ENCODE measurements at places on chromosomes 5 and 9.

DNA sequence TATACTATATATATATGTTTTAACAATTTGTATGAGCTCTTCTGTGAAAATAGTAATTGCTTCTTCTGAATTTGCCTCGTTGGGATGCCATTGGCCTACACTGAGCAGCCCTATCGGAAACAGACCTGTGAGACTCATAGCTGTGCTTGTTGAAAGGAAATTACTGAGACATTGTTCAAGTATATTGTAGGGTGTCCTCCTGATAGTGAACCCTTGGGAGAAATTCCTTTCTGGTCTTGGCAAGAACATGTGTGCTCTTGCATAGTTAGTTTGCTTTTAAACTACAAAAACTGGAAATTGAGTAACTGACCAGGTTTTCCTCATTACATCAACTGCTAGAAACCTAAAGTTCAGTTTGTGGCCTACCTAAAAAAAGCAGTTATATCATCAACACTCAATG is 160.9 kb downstream of the LURAP1L start:
- no peaks in the 10 kb centered on the region for H3K4me1 ChIP-seq
- no peak for DNase-seq
- H3K36me3 ChIP-seq, result no peaks in the 10 kb centered on the region
- H3K4me3 ChIP-seq, result no peak overlapping the region
- H3K27me3 ChIP-seq, result no peaks in the 10 kb centered on the region

DNA sequence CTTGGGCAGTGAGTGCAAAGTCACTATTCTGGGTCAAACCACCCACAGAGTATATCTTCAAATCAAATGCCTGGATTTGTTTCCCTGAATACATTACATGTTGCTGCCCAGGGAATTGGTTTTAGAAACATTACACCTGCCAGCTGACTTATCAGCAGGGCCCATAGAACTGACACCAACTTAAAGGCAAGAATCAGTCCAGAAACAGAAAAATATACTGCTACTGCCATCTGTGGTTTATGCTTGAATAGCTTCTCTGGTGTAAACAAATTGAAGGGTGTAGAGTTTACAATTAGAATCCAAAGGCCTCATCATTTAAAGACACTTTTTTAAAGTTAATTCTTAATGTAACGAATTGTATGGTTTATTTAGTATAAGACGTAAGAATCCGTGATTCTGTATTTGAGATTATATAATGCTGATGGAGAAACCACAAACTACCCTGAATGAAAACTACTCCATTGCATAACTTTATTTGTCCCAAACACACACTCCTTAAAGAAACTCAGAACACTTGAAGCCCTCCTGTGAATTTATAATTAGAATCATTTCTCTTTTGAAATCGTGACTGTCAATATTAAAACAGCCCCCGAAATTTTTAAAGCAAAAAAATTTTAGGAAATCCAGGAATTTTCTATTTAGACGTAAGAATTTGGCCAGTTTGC is 6.2 kb downstream of the NR6A1 start:
- no peaks in the 10 kb centered on the region for H3K4me1 ChIP-seq
- H3K36me3 ChIP-seq, result no peaks in the 10 kb centered on the region
- H3K4me3 ChIP-seq, result no peak overlapping the region

DNA sequence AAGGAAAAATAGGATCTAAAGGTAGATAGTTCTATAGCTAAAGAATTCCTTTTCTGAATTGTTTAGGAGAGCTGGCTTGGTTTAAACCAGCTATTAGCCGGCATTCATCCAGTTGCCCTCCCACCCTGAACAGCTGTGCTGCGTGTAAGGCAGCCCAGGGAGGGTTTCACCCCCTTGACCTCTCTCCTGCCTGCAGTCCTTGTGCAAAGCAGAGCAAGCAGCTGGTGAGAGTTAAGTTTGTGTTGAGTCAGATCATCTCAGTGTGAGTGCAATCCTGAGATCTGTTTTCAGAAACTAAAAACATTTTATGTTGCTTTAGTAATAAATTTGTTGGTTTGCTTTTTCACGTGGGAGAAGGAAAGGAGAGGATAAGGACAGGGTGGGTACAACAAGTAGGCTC is 13.0 kb downstream of the SLC25A25 start:
- H3K36me3 ChIP-seq, result no peaks in the 10 kb centered on the region
- H3K4me3 ChIP-seq, result no peak overlapping the region
- peaks cover 4% of the 10 kb centered on the region for H3K4me1 ChIP-seq
- DNase-seq, result no peak
- no peaks in the 10 kb centered on the region for H3K27me3 ChIP-seq

DNA sequence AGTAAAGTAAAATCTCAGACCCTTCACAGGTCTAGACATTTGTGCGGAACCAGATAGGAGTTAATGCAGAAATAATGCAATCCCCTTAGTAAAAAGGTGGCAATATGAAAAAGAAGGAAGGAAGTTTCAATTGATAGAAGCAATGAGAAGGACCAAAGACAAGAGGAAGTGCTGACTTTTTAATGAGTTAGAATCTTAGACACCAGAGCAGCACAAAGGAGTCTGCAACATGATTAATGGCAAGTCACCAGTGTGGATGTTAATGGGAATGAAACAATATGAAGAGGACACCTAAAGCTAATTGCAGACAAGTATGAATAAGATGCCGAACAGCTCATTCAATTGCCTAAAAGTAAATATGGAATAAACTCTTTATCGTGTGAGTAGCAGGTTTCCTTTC is 50.9 kb downstream of the MEGF9 start:
- no peaks in the 10 kb centered on the region for H3K36me3 ChIP-seq
- no peak for DNase-seq
- no peak overlapping the region for H3K4me3 ChIP-seq
- no peaks in the 10 kb centered on the region for H3K4me1 ChIP-seq
- H3K27ac ChIP-seq, result no peak overlapping the region
- H3K27me3 ChIP-seq, result no peaks in the 10 kb centered on the region

DNA sequence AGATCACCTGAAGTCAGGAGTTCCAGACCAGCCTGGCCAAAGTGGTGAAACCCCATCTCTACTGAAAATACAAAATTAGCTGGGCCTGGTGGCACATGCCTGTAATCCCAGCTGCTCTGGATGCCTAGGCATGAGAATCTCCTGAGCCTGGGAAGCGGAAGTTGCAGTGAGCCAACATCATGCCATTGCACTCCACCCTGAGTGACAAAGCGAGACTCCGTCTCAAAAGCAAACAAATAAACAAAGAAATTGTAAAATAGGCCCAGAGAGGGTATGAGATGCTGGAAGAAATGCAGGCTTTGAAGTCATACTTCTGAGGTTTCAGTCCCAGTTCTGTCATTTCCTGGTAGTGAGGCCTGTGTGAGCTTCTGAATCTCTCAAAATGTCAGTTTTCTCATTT is 5.3 kb upstream of the ARHGEF37 start:
- no peaks in the 10 kb centered on the region for H3K27me3 ChIP-seq
- no peaks in the 10 kb centered on the region for H3K36me3 ChIP-seq
- H3K4me3 ChIP-seq, result no peak overlapping the region
- peak; percentile 22 for DNase-seq

Data from ascending aorta (tissue), 2 donors.